ENCODE measurements at places on chromosomes 7 and 10.

DNA sequence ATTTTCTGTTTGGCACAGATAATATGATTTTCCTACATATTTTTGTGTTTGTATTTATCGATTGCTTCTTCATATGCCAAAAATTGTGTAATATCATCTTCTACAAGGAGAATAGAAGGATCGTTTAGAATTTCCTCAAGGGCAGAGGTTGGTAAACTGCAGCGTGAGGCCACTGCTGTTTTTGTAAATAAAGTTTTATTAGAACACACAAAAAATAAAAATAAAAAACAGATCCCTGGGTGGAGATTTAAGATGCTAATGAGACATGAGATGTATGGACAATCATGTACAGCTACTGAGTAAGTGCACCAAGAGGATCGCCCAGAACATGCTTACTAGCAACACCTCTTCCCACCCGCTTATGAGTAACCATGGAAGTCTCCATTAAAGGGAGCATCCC lies 9.6 kb downstream of the LYZL2 start:
- no peak for DNase-seq

DNA sequence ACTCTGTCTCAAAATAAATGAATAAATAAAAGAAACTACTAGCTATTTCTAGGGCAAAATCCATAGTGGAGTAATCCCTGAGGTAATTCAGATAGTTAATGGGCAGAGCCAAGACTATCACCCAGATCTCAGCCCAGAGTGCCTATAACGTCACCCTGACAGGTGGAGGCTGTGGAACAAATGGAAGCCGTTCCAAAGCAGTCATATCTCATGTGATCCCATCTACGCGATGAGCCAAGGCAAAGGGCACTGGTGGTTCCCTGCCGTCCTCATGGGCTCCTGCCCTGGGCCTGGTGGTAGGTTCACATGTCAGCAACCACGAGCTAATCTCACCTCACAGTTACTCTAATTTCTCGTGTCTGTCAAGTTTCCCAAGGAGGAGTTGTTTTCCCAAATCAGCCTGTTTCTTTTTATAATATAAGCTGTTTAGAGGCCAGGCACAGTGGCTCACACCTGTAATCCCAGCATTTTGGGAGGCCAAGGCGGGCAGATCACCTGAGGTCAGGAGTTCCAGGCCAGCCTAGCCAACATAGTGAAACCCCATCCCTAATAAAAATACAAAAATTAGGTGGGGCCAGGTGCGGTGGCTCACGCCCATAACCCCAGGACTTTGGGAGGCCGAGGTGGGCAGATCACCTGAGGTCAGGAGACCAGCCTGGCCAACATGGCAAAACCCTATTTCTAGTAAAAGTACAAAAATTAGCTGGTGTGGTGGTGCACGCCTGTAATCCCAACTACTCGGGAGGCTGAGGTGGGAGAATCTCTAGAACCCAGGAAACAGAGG lies 22.5 kb upstream of the ASCC1 start:
- no peak for DNase-seq

DNA sequence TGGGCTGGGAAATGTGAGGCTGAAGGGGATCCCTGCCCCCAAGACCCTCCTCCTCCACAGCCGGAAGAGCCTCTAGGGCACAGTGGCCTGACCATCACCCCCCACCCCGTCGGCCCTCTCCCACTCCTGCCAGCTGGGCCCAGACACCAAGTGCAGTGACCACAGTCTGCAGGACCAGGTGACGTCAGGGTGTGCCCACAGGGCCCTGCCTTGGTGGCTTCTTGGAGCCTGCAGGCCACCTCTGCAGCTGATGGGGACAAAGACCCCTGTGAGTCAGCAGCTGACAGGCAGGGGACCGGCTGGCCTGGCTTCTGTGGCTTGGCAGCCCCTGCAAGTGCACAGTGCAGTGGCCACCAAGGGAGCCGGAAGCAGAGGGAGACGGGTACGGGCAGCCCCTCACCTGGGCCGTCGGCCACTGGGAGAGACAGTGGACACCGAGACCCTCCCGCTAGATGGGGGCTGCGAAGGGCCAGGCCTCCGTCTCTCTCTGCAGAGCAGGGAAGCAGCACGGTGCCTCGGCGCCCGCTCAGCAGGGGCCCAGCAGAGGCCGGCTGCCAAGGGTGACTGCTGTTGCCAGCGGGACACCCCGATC lies 274.6 kb downstream of the ELFN1 start:
- DNase-seq, result no peak

- no peak for DNase-seq
Measured at GRCh38 chr7:44695756-44696155, 52.9 kb upstream of the ZMIZ2 start.

DNA sequence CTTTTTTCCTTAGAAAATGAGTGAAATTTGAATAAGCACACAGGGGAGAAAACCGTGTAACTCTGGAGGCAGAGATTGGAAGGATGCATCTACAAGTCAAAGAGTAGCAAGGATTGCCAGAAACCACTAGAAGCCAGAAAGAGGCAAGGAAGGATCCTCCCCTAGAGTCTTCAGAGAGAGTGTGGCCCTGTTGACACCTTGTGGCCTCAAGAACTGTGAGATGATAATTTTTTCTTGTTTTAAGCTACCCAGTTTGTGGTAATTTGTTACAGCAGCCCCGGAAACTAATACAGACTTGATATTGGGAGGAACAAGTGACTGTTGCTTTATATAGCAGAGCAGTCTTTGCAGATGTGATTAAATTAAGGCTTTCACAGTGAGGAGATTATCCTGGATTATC lies 3.6 kb upstream of the GIMAP7 start:
- DNase-seq, result no peak

- no peak for DNase-seq
Measured at GRCh38 chr10:53754596-53755250, 982.1 kb upstream of the MBL2 start.

DNA sequence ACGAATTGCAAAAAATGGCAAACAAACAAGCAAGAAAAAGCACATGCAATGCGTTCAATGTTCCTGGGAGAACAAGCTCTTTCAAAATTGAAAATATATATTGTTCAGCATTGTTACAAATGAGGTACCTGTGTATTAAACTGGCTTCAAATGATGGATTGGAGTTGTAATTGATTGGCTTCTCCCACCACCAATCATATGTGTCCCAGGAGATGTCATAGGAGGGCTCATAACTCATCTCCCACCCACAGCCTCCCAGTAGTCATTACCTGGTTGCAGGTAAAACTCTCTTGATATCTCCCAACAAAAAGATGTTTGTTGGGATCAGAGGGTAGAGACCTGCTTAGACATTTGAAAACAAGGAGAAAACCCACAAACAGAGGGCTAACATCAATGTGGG lies 302.9 kb downstream of the BAMBI start:
- no peak for DNase-seq

GRCh38 chr7:2710901-2711551 lies 23.0 kb downstream of the AMZ1 start:
- no peak for DNase-seq

GRCh38 chr10:12733271-12733670 lies 268.2 kb downstream of the CCDC3 start:
- DNase-seq, result no peak

- DNase-seq, result no peak
Measured at GRCh38 chr10:94274142-94274787, 88.5 kb downstream of the NOC3L start.

DNA sequence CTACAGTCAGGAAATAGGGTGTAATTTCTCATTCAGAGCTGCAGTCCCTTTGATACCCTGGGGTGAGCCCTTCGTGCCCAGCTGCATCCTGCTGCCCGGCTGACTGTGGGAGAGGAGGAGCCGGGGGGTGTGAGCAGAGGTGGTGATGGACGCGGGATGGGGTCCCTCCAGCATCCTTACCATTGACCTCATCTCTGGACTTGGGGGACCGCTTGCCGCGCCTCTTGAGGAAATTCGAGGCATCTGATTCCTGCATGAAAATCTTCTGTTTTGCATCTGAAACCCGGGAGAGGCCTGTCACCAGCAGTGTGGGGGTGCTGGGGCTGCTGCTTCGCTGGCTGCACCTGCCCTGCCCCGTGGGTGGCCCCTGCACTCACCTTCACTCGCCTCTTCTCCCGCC lies 816 bp downstream of the UCMA start:
- no peak for DNase-seq

Measured in T-helper 17 cell (primary cell).